Bronchus fibroblast of lung (primary cell): ENCODE measurements at places on chromosomes 4 and X. TPM values are rescaled to one million over a fixed set of nuclear protein-coding genes. Genes with fewer than 3 reads are reported as not detected.

Gene BEND2
- not detected in 2 replicates for total RNA-seq

Gene ADGRG2
- total RNA-seq: under 0.01 TPM in 2 replicates

Gene PYURF
- 78.0 and 89.9 TPM in 2 replicates for total RNA-seq

Gene MAGEA9B
- total RNA-seq: not detected in 2 replicates

Gene ART3
- total RNA-seq: under 0.01 TPM in 1 of 2 replicates, not detected in the other

Gene NPY2R
- under 0.01 TPM in 2 replicates for total RNA-seq

Gene PNMA3
- total RNA-seq: not detected in 2 replicates
